Stimulated activated CD8-positive, alpha-beta memory T cell treated with anti-CD3 and anti-CD28 coated beads, Interleukin-7, amount 100 ng/mL, for 1 hour (primary cell): ENCODE measurements at places on chromosomes 4 and X.

- no peak for DNase-seq
Observed at GRCh38 chr4:143599827-143600226, 86.3 kb downstream of the SMARCA5 start.

DNA sequence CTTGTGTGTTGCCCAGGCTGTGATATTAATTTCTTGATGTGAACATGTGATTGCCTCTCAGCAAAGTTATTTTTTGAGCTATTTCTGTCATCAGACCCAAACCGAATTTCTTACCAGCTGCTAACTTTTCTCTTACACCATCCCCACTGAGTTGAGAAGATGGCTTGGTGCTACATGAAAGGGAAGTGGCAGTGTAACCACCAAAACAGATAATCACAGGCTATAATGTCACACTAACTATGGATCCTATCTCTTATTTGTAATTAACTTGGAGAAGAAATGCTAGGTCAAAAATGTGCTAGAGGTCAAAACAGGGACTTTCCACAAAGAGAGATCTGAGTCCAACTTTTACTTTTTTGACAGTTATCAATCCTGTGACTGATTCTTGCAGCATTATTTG, 43.8 kb downstream of the ELOVL6 start:
- no peak for DNase-seq

DNA sequence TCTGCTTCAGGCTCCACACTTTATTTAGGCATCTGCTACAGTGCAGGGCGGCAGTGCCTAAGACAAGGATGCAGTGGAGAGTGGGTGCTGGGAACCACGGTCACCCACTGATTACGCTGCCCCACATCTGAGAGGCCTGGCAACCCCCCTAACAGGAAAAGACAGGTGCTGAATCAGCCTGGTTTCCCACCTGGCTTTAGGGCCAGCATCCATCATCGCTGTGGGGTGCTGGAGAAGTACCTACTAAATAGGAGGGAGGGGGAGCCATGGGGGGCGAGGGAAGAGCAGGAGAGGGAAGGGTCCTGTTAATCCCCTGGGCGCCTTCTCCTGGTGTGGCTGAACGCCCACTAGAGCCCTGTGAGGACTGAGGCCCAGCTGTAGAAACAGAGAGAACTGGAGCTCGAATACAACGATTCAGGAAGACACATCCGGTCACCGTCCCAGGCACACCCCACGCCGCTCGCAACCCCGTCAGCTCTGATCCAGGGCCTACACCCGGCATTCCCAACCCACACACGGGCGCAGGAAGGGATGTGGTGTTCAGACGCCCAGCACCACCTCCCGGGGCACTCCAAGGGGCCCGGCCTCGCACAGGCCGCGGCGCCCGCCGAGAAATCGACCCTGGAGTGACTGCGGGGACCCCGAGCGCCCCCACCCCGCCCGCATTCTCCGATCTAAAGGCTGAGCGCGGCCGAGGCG, 554 bp downstream of the DCTD start:
- DNase-seq, result no peak

DNA sequence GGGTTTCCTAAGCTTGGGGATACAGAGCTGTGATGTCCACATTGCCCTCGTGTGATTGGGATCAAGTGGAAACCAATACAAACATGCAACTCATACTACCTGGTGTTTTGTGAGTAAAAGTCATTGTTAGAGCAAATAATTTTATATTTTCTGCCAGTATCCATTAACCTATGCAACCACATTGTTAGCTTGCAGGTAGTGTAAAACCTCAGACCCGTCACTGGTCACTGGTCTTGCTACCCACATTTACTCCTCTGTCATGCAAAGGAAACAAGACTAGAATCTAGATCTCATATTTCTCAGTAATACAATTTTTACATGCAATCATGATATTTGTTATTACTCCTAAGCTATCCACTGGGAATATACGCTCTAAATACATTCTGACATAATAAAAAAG, 324.3 kb upstream of the NDST4 start:
- DNase-seq, result no peak

GRCh38 chrX:40437348-40437747, 143.4 kb upstream of the ATP6AP2 start:
- DNase-seq, result no peak

DNA sequence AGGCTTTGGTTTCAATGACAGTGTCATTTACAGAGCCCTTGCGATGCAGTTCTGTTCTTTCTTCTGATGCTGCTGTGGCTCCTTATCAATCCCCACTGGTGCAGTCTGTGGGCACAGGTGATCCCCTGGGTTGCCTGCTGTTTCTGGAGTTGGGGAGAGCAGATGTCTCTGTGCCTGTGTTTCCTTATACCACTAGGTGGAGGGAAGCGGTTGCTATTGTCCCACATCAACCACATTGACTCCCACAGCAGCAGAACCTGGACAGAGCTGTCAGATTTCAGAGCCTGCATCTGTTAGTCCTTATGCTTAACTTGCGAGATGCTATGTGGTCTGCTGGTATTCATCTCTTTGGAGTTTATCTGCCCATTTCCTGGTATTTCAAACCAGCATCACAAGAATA, 57.7 kb downstream of the NEIL3 start:
- no peak for DNase-seq

DNA sequence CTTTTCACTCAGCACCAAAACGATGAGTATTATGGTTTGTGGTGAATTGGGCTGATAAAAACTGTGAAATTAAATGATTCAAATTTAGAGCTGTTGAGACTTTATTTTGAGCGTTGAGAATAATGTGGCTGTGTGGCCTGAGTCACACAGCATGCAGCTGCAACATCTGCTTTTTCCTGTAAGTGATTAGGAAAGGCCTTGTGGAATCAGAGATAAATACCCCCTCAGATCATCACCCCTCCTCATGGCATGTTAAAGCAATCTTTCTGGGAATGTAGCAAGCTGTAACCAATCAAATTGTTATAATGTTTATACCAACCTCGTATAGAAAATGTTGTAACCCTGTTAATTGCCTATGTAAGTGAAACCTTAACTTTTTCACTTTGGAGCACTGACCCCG, 90.0 kb upstream of the GRPR start:
- DNase-seq, result no peak

- no peak for DNase-seq
Observed at GRCh38 chr4:142581881-142582280, 264.2 kb downstream of the INPP4B start.

DNA sequence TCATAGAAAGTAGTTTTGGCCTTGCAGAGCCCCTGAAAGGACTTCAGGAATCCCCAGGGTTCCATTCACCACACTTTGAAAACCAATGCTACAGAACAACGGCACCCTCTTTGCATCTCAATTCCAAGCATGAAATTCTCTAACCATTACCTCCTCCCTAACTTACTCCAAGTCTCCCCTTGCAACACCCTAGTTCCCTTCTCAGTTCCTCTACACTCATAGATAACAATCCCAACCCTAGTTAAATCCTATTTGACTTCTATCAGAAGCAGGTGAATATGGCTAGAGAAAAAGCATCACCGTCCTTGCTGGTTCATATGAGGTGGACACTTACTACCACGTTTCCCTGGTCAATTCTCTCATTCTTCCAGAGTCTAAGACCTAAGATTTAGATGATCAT, 2.4 kb downstream of the RCHY1 start:
- no peak for DNase-seq

DNA sequence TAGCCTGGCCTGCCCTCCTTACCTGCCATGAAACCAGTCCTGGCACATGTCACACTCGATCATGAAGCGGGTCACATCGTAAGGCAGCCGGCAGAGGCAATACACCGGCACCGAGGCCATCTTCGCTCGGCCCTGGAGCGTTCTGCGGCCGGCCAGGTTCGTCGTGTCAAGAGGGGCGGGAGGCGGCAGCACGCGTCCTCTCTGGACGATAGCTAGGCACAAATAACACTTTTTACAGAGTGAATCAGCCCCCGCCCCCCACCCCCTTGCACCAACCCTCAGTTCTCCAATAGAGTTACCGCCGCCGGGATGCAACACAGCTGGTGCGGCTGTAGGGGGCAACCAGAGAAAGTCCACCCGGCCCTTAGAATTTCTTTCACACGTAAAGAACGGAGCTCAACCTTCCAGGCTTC, 1.7 kb downstream of the PHF8 start:
- no peak for DNase-seq

- no peak for DNase-seq
Observed at GRCh38 chrX:111830571-111830970, 45.4 kb upstream of the TRPC5OS start.

DNA sequence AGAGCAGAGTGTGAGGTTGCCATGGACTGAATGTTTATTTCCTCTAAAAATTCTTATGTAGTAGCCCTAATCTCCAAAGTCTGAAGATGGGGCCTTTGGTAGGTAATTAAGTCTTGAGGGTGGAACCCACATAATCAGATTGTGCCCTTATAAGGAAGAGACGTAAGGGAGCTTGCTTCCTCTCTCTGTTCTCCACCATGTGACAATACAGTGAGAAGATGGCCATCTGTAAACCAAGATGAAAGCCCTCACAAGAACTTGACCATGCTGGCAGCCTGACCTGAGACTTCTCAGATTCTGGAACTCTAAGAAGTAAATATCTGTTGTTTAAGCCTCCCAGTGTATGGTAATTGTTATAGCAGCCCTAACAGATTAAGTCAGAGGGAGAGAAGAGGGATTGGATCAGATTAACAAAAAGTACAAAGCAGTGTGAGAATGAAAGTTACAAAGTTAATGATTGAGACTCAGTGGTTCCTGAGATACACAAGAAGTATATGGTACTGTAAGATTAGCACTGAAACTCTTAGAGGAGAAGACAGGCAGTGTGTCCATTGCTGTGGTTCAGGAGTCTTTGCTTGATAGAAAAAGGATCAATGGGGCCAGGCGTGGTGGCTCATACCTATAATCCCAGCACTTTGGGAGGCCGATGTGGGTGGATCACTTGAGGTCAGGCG, 82.5 kb upstream of the GC start:
- no peak for DNase-seq

GRCh38 chrX:153409414-153410101, 1.7 kb upstream of the ZFP92 start:
- DNase-seq, result no peak

- DNase-seq, result no peak
Observed at GRCh38 chr4:89101256-89102161, 9.8 kb upstream of the TIGD2 start.

- no peak for DNase-seq
Observed at GRCh38 chr4:114488301-114488982, 110.2 kb upstream of the UGT8 start.

DNA sequence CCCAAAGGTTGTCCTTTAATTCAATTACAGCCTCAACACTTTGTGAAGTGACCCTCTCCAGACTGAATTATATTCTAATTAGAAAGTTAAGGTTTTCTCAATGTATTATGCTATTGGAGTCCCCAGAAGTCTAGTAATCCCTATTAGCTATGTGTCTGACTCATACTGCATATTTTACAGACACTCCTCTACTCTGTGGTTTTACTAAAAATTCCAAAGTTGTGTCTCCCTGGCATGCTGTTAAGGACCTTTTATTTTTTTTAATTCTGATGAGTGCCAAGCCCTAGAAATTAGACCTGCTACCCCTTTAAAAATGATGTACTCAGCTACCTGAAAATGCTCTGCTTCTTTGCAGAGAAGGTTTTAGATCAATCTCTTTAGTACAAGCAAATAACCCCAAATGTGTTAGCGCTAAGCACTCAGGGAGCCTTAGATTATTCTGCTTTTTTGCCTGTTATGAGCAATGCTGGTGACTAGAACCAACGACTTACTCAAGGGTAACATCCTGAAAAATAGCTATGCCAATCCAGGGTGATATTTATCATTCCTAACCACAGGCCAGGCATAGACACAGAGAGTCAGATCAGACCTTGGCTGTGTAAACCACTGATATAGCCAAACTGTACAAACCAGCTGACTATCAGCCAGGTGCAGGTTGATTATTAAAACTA, 26.1 kb upstream of the CXCL13 start:
- no peak for DNase-seq

DNA sequence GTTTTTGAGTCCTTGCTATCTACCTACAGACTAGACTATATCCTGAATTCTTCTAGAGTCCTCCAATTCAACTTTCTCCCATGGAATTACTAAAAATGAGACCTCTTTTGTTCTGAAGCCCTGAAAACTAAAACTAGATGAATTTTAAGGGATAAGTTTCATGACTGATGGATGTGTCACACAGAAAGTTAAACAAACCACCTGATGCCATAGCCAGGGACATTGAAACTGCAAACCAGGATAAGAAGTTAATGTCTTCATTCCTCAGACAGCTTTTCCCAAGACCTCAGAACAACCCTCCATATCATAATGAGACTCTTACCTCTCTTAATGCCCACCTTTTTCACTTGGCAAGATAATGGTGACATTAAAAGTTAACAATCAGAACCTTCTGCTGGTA, 81.5 kb upstream of the PTPN13 start:
- no peak for DNase-seq

GRCh38 chr4:89765966-89766365, 71.0 kb downstream of the SNCA start:
- no peak for DNase-seq
